ENCODE measurements at places on chromosomes 11 and 22.

DNA sequence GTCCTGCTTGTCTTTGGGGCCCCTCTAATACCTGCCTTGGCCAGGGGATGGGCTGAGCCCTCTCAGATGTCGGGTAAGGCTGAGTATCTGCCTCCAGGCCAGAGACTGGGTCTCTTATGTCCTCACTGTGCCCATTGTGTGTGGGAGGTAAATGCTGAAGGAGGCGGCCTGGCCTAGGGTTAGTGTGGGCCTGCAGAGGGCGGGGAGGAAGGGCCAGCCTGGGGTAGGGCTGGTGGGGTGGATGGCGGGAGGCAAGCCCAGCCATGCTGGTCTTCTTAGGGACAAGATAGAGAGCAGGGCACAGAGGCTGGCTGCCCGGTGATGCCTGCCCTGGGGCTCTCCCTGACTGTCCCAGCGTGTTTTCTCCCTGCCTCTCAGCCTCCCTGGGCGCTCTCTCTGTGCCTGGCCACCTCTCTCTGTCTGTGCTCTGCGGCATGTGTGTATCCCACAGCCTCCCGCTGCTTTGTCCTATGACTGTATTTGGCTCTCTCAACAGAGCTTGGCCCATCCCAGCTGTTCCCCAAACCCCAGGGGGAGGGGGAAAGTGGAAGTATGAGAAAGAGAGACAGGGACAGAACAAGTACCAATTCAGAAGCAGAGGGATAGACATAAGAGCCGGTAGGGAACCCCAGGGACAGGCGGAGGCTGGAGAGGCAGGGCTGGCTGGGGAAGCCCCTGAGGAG lies 57.0 kb downstream of the PDE2A start:
- no peak for DNase-seq

GRCh38 chr22:32569956-32570355 lies 95.3 kb downstream of the FBXO7 start:
- DNase-seq, result no peak

- DNase-seq, result no peak
Measured at GRCh38 chr11:19420868-19421533, 180.3 kb upstream of the E2F8 start.

DNA sequence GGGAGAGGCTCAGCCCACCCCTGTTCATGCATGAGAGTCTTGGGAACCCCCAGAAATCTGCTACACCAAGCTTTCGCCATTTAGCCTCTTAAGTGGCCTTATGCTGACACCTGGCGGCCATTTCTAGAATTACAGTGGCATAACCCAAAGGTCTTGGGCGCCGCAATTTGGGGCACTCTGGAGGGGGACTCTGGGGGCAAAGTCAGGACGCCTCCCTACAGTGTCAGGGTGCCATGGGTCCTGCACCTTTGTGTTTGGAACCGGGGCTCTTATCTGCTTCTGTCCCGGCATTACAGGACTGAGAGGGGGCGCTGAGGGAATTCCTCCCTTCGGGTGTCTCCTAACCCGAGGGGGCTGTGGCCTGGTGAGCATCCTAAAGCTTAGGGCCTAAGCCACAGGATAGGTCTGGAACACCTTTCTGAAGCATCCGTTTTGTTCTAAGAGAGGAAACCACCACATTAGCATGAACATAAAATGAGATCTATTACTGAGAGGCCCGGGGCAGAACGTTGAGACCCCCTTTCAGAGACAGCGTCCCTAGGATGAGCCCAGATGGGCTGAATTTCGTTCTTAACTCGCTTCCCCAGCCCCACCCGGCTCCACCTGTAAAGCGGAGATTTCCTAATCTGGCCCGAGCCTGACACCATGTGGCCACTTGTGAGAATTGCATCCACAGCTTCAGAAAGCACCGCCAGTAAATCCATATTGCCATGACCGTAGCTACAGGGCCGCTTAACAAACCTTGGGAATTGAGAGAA lies 9.3 kb downstream of the INS start:
- peak; percentile 70 for DNase-seq

DNA sequence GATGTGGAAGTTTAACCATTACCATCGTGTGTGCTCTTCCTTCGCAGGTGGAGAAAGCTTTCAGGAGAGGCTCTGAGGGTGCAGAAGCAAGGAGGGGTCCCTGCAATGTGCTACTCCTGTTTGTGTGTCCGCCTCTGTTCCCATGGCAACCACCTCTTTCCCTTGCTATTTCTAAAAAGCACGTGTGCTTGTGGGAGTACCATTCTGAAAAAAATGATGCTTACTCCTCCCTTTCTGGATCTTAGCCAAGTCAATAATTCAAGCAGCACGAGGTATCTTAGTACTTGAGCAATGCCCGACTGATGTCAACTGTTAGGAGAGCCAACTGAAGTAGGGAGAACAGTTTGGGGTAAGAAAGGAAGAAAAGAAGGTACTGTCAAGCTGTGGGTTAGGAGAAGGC lies 628.7 kb downstream of the NTM start:
- DNase-seq, result no peak

DNA sequence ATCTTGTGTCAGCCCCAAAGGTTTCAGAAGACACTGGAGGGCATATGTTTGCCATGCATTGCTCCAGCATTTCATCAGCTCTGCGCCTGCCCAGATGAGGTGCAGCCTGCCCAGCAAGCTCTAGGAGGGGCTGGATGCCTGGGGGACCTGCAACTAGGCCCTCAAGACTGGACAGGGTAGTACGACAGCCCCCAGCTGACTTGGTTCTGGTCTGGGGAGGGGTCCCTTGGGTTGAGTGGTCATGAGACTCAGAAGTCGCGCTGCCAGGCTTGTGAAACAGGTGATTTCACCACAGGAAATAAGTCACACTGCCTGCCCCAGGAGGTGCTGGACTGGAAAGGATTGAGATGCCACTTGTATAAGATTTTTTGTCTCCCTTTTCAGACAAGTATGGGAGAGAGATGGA lies 23.4 kb downstream of the TPBGL start:
- no peak for DNase-seq

DNA sequence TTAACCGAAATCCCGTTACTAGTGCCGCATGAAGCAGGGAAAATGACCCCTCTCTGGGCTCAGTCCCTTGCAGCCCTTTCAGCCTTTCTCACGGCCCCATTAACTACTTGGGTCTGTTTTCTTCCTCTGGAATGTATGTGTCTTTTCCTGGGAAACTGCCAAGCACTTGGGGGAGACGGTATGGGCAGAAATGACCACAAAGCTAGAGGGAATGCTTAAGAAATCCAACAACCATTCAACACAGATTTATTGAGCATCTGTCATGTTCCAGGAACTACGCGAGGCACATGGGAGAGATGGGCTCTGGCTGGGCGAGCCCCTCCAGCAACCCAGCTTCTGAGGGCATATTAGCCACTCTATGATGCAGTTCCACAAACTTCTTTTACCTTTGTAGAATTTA lies 462.6 kb downstream of the BUD13 start:
- no peak for DNase-seq

DNA sequence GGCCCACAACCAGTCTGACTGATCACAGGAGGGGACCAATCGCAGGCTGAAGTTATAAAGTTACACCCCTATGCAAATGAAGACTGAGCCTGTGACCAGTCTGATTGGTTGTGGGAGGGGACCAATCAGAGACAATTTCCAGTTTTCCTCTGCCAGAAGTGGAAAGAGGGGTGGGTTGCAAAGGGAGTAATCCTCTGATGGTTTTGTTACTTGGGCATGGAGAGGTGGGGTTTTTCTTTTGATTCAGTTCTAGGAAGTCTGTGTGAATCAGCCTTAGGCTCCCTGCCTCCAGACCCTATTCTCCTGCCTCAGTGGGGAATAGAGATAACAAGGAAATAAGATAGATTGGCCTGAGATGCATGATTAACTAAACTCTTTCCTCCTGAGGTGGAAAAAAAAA lies 9.9 kb downstream of the OR6M1 start:
- no peak for DNase-seq

- DNase-seq, result no peak
Measured at GRCh38 chr22:29793396-29793795, 26.2 kb downstream of the UQCR10 start.

DNA sequence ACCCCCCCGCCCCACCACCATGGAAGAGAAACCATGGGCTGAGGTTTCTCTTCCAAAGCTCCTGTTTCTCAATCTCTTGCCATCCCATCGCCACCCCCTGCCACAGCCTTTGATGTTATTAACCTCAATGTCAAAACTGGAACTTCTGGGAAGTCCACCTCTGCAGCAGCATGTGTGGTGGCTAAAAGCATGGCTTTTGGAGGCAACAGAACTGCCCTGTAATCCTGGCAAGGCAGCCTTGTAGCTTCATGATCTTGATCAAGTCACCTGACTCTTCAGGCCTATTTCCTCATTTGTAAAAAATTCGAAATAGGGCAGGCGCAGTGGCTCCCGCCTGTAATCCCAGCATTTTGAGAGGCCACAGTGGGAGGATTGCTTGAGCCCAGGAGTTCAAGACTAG lies 3.5 kb upstream of the COX8A start:
- no peak for DNase-seq

- DNase-seq, result no peak
Measured at GRCh38 chr11:134686460-134687061, 274.5 kb upstream of the B3GAT1 start.

- no peak for DNase-seq
Measured at GRCh38 chr11:66242095-66242765, 26.2 kb upstream of the RAB1B start.

DNA sequence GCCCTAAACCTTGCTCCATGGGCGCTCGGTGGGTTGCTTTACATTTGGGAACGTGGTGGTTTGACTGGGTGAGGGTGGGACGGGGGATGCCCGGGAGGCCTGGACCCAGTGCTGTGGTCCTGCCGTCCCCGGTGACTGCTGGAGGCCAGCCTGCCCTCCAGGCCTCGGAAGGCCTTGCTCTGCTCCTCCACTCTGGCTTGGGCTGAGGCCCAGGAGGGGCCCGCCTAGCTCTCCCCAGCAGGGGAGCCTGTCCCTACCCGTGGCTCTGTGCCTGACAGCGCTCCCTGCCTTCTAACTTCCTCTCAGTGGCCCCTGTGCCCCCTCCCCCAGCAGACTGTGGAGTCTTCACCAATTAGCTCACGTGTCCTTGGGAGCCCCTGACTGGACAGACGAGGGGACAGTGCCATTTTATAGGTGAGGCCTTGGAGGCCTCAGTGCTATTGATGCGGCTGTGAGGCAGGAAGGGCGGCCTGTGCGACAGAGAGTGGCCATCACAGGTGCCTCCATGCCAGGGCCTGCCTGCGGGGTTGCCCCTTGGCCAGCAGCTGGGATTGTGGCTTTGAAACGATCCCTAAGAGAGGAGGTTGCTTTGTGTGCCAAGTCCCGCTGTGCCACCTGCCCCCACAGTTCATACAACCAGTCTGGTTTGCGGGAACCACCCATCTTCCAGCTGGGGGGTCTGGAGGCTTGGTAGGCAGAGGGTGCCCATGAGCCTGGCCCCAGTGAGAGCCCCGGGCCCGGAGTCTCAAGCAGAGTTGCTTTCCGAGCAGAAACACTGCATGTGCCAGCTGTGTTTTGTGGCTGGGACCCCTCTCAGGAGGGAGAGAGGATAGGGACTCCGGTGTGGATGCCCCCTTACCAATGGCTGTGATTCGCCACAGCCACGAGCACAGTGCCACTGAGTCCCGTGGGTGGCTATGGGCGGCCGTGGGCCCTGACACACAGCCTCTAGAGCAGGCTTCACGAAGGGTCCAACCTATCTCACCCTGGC lies 17.7 kb downstream of the TPCN2 start:
- no peak for DNase-seq

GRCh38 chr11:27837895-27838563 lies 137.8 kb upstream of the BDNF start:
- DNase-seq, result no peak

GRCh38 chr11:16364254-16364653 lies 7.9 kb upstream of the SOX6 start:
- DNase-seq, result no peak

DNA sequence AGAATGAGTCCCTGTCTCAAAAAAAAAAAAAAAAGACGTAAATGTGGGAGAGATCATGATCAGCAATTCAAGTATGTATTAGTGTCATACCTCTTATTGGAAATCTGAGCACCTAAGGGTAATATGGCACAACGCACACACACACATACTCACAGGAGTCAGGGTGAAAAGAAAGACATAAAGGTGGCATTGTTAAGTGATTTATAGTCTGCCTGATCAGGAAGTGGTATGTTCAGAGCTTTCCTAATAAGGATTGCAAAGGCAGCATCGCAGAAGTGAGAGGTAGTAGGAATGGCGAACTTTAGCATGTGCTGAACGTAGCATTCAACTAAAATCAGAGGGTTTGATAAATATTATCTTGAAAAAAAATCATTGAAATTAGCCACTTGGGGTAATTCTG lies 854.3 kb downstream of the METTL15 start:
- no peak for DNase-seq

GRCh38 chr11:1782031-1782590 lies 18.4 kb upstream of the CTSD start:
- no peak for DNase-seq

GRCh38 chr22:24697621-24698082 lies 76.9 kb downstream of the PIWIL3 start:
- DNase-seq, result no peak

- DNase-seq, result no peak
Measured at GRCh38 chr11:42205518-42205917, 746.1 kb upstream of the LRRC4C start.

GRCh38 chr22:31222736-31223135 lies 10.6 kb downstream of the LIMK2 start:
- no peak for DNase-seq

DNA sequence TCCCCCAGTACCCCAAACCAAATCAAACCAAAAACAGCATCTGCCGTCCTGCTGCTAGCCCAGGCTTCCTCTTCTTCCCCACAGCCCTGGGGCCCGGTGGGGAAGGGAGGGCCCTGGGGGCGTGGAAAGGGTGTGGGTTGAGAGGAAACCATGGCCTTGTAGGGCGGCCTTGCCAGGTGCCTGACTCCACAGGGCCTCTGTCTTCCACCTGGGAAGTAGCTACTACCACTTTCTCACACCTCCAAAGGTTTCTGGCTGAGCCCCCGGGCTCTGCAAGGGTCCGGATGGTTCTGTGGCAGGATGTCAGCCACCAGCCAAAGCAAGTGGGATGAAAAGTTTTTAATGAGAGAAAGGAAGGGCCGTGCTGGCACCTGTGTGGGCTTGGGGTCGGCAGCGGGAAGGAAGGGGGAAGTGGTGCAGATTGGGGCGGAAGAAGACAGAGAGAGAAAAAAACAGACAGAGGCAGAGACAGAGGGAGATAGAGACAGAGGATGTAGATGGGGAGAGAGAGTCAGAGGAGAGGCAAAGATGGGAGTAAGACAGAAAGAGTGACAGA lies 10.5 kb downstream of the TPST2 start:
- peak; percentile 44 for DNase-seq

GRCh38 chr22:45547731-45548130 lies 45.0 kb downstream of the FBLN1 start:
- no peak for DNase-seq

DNA sequence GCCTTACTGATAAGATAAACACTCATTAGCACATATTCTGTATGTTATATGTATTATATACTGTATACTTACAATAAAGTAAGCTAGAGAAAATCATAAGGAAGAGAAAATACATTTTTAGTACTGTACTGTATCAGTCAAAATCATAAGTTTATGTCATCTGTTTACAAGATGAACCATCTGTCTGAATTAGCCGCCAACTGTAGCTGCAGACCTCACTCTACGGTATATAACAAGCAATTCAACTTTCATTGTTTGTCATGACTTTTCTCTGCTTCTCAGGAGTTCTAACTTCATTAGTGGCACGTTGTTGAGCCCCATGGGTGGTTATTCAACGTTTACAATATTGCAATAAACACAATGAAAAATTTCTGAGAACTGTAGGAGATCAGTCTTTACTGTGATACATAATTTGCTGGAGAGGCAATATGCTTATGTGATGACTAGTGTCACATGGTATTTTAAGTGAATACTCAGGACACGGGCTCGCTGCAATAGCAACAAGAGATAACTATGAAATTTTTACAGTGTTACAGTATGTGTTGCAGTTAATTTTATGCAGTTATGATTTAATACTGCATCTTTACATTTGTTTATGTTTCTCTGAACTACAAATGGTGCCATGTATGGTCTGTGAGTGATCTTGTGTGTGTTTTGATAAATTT lies 132.2 kb upstream of the CTSC start:
- DNase-seq, result no peak

All from activated T-cell treated with anti-CD3 and anti-CD28 coated beads for 48 hours (primary cell).